NCI-H1694 (cell line): ENCODE measurements at places on chromosomes 1 and 21.

- DNase-seq = no peak
Observed at GRCh38 chr1:185566995-185567394, 167.2 kb upstream of the HMCN1 start.

DNA sequence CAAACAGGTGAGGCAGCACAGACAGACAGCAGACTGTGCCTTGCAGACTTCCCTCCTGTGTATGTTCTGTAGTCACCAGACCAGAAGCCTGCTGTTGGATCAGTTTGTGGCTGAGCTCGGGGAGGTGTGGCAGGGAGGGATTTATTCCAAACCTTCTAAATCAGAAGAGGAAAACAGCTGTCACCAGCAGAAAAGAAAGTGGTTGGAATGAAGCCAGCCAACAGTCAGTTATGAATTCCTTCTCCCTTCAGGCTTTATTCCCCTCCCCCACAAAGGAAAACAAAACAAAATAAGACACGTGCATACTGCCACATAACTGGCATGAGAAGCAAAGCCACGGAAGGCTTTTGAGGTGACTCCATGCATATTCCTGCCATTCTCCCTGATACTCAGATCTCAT is 19.0 kb upstream of the PIGV start:
- peak; percentile 19 for DNase-seq

DNA sequence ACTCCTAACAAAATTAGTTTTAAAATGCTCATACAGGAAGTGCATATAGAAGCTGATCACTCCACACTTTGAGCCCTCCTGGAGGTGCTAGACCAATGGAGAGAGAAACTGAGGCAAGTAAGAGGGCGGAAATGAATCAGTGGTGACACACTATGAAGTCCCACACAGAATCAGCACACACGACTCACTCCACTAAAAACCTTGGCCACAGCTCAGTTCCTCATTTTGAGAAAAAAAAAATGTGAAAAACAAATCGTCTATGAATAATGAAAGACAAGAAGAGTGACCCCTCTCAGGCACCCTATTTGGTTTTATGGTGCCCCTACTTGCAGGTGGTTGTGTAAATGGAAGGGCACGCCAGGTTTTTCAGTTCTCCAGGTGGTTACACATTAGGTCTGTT is 675.1 kb upstream of the BRINP3 start:
- no peak for DNase-seq

DNA sequence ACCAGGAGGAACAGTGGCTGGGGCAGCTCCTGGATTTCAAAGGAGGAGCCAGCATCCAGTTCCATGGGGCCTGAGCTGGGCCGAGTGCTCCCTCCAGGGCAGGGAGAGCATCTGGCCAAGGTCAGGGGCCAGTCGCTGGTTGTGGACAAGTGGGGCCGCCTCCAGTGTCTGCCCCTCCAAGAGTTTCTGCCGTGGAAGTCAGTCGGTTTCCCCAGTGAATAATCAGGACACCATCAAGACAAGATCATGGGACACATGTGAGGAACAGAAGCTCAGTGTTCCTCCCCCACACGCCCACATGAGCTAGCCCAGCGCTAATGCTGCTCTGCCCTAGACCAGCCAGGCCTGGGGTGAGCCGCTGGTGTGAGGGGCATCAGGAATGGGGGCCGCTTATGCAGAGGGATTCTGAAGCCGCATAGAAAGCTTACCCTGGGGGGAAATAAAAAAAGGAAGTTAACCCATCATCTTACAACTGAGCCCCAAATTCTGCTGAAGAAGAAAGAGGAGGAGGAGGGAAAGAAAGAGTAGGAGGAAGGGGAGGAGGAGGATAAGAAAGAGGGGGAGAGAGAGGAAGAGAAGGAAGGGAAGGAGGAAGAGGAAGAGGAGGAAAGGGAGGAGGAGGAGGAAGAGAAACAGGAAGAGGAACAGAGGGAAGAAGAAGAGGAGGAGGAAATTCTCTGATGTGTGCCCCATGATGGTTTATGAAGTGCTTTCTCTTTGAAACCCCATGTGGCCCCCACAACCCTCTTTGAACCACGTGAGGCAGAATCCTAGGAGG is 198.4 kb downstream of the MATN1 start:
- DNase-seq = no peak

DNA sequence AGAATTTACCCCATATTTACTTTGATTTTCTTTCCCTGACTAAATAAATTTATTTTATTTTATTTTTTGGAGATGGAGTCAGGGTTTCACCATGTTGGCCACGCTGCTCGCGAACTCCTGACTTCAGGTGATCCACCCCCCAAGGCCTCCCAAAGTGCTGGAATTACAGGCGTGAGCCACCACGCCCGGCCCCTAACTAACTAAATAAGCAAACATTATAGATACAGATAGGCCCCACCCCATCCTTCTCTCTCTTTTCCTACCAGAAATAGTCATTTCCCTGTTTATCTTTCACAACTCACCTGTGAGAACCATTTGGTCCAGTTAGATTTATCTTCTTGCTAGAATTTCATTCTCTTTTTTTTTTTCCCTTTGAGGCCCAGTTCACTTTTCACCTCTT is 167.3 kb downstream of the DISC1 start:
- DNase-seq = no peak

DNA sequence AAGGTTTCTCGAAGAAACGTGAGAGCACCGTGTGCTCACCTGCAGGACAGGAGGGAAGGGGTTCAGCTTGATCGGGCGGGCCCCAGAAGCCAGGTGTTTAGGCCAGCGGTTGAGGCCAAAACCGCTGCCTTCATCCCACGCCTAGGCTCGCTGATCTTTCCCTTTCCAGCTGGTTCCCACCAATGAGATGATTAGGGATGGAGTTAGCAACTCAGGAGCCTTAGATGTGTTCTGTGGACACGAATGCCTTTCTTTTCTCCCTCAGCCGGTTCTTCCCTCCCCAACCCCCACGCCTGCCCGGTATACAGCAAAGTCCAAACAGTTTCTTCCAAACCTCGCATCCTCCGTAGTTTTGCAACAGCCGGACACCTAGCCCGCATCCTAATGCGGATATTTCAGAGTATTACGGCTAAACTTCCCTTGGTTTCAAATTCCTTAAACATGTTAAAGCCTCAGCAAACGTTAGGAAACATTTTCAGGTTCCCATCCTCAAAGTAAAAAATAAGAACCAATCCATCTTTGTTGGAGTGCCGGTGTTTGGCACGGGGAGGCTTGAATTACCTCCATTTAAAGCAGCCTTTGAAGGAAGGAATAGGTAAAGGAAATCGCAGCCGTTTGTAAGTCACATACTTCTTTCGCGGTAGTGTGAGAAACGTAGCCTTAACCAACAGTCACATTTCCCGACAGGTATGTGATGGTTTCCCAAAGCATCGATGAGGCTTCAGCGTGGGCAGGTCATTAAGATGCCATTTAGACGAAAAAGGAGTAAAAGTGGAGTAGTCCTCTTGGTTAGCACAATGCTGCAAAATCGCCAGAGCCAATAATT is 1.1 kb downstream of the LRRC8C start:
- DNase-seq = no peak

DNA sequence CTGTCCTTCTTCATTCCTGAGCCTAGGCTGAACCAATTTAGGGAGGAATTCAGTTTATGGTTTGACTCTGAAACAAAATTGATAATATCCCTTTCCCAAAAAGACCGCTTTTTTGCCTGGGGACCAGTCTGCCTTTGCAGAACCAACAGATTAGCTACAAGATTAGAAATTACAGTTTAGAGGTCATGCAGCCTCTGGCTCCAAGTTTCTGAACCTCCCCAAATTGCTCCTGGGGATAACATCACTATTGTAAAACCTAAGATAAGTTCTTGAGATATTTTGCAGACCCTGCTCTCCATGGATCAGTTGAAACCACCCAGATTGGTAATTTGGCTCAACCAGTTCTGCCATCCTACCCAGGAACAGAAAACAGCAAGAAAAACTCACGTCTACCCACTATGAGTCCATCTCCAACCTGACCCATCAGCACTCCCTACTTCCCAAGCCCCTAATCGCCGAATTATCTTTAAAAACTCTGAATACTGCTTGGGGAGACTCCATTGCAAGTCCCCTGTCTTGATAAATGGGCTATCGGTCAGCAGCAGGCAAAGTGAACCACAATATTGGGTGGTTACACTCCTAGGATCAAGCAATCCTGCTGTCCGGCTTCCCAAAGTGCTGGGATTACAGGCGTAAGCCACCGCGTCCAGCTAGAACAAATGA is 605 bp upstream of the RABGGTB start:
- no peak for DNase-seq

- no peak for DNase-seq
Observed at GRCh38 chr1:217620814-217621213, 10.1 kb downstream of the GPATCH2 start.

DNA sequence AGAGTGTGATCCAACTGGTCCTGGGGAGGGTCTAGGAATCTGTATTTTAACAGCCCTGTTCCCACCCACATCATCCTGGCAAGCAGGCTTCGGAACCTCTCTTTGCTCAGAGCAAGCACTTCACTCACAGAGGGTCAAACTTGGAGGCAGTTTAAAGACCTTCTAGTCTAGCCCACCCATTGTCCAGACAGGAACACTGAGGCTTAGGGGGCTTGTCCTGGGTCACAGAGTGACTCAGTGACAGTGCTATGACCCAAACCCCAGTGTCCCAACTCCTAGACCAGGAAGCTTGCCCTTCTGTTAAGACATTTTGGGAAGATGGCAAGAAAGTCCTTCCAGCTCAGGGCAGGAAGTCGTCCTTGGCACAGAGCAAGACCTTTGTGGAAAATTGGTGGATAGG is 36.5 kb downstream of the FBXO2 start:
- no peak for DNase-seq

DNA sequence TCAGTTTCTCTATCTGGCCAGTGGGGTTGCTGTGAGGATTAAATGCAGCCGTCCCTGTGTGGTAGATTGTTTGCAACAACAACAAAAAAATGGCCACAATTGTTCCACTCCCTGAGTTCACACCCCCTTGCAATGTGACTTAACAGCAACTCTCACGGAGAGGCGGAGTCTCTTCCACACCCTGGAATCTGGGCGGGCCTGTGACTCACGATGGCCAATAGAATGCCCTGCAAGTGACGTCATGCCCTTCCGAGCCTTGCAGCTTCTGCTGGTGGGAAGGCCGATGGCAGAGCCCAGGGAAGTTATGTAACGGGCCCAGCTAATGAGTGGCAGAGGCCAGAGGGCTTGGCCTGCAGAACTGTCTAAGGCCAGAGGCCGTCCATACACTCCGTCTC is 87.9 kb downstream of the RIPK4 start:
- peak; percentile 2 for DNase-seq
